ENCODE measurements at places on chromosomes 3 and 15.

- no peak for DNase-seq
These were observed 175.9 kb downstream of the RPLP1 start for GRCh38 chr15:69628256-69629093.

GRCh38 chr3:46574243-46574646, 8.1 kb upstream of the LRRC2 start:
- DNase-seq, result no peak

DNA sequence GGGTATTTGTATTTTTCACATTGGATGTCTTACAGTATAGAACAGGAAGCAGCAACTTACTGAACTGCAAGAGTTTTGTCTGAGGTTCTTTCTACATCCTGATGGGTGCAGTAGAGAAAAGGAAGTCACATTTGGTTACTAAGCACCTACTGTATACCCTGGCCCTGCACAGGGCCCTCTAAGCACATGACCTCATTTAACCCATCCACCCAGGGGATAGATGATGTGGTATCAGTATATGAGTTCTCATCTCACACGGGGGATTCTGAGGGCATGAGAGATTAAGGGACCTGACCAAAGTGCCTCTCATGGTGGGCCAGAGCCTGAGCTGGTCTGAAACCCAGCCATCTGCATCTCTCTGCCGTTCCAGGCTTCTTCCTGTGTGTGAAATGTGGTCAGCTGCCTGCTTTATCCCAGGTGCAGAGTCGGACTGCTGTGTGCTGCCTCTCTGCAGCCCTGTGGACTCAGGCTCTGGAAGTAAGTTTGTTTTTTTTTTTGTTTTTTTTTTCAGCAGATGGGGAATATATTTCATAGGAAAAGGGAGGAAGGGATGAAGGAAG, 17.9 kb downstream of the SLC6A11 start:
- DNase-seq, result no peak

GRCh38 chr3:55858302-55858701, 371.2 kb upstream of the WNT5A start:
- no peak for DNase-seq

DNA sequence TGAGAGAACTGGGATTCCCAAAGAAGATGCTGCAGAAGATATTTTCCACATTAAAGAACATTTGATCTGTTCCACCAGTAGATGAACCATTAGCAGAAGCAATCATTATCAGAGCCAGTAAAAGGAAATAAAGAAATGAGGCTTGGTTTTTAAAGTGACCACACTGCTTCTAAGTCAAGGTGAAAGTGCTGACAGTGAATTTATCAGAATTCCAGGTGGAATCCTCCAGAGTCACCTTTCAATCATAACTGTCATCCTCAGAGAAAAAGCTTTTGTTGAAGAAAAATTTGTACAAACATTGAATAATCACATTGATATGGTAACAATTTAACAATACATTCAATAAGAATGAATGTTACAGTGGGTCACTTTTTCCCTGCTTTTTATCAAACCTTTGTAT, 99.8 kb downstream of the GREM1 start:
- DNase-seq, result no peak
